ENCODE measurements at places on chromosomes 13 and 19.

DNA sequence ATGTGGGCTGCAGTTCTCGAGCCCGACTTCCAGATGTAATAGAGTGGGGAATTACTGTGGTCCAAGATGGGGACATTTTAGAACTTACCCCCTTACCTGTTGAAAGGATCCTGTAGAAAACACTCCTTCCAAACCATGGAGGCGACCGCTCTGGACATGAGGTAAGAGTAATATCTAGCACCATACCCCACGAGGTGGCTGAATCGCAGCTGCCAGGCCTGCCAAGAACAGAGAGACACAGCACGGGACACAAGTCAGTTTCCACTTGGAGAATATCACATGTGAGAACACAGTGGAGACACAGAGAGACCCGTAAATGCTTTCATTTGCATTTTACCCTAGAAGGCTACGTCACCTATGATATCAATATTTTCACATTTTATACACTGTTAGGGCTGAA, 129.2 kb downstream of the MIPEP start:
- no peak overlapping the region for H3K27ac ChIP-seq
- no peaks in the 10 kb centered on the region for H3K36me3 ChIP-seq
- peaks cover 5% of the 10 kb centered on the region for H3K4me1 ChIP-seq
- H3K27me3 ChIP-seq: no peaks in the 10 kb centered on the region

DNA sequence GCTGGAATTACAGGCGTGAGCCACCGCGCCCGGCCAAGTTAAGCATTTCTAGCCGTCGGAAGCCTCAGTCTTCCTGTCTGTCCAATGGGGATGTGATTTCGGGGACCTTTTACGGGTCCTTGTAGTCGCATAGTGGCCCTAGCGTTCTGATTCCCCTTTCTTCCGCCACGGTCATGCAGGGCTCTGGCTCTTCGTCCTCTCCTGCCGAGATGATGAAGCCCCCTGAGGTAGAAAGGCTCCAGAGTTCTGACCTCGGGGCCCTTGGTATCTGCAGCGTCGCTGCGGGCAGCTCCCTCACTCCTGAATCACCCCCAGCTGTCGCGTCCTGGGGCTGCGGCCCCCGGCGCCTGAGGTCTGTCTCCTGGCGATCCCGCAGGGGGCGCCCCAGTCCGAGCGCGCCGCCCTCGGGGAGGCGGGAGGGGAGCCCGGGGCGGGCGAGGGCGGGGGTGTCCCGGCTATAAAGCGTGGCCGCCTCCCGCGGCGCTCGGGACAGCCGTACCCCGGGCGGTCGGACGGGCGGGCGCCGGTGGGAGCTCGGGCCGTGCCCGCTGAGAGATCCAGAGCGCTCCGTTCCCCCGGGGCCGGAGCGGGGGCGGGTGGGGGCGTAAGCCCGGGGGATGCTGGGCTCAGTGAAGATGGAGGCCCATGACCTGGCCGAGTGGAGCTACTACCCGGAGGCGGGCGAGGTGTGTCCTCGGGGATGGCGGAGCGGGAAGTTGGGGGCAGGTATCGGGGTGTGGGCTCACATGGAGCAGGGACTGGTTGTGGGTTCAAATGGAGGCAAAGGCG, at the start of gene FOXA3:
Gene FOXA3, plus strand, starts transcription at position 487 of the 789 bp plus-strand sequence. Its CDS starts 131 bp downstream, at position 618.
- peak within 1 kb of the TSS; percentile 95 for H3K27ac ChIP-seq
- H3K36me3 ChIP-seq: peaks cover 1% of the 10 kb centered on the region
- H3K27me3 ChIP-seq: no peaks in the 10 kb centered on the region
- peak within 1 kb of the TSS; percentile 60 for H3K4me3 ChIP-seq
- no peaks in the 10 kb centered on the region for H3K4me1 ChIP-seq

- no peak for DNase-seq
- no peak overlapping the region for H3K4me3 ChIP-seq
- no peaks in the 10 kb centered on the region for H3K36me3 ChIP-seq
- H3K27ac ChIP-seq: no peak overlapping the region
- H3K27me3 ChIP-seq: no peaks in the 10 kb centered on the region
Observed at GRCh38 chr19:39582442-39582841, 19.9 kb upstream of the LGALS13 start.

GRCh38 chr19:48393559-48394330, at the start of gene GRIN2D:
GRIN2D (plus strand) TSS chr19:48393668; CDS start chr19:48398393, 4,725 bp downstream.
- peaks cover 40% of the 10 kb centered on the region for H3K4me1 ChIP-seq
- peak; percentile 48 for DNase-seq
- 0 out of 2 replicates have a peak, but pooled peaks cover 1% of the 10 kb centered on the region for H3K36me3 ChIP-seq
- no peaks in the 10 kb centered on the region for H3K27me3 ChIP-seq
- peak within 1 kb of the TSS; percentile 36 for H3K4me3 ChIP-seq
